ENCODE measurements at places on chromosomes 7 and 10. TPM values are rescaled to one million over a fixed set of nuclear protein-coding genes. Genes with fewer than 3 reads are reported as not detected.

GRCh38 chr7:87212498-87212897, 7.0 kb downstream of the TMEM243 start:
- DNase-seq, result no peak

The HECW1 gene
- total RNA-seq, result not detected

- no peak for DNase-seq
These were observed 74.3 kb upstream of the CREB5 start for GRCh38 chr7:28338041-28338440.

The DENND2A gene
- total RNA-seq, result 50.7 TPM

DNA sequence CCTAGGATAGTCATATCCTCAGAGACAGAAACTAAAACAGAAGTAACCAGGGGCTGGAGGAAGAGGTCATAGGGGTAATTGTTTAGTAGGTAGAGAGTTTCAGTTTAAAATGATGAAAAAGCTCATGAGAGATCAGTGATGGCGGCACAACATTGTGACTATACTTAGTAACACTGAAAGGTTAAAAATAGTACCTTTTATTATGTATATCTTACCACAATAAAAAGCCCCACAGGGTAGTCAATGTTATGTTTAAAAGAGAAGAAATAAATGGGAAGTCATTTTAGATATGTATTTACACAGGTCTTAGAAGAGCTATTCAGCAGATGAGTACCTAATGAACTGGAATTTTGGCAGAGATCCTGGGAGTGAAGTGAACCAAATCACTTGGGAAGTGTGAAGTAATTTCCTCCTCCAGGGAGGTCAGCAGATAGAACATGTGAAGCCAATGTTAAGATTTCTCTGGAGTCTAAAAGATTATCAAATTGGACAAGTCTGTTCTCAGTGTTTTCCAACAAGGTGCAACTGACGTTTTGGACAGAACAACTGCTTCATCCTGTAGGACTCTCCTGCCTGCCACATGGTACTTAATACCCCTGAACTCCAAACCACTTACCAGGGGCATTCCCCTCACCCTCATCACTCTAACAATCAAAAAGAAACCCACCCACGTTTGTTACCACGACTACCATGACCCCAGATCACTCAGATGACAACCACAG, 6.4 kb downstream of the CDCA7L start:
- DNase-seq, result no peak

The AASS gene
- total RNA-seq, result 37.9 TPM

GRCh38 chr10:118501637-118502440, 93.6 kb downstream of the PRLHR start:
- DNase-seq, result no peak

Measured in uterus (tissue), 4 donors.